CD4-positive, alpha-beta memory T cell (primary cell): ENCODE measurements at places on chromosomes 1 and 21. TPM values are rescaled to one million over a fixed set of nuclear protein-coding genes. Genes with fewer than 3 reads are reported as not detected.

- H3K27me3 ChIP-seq: no peaks in the 10 kb centered on the region
- no peak overlapping the region for H3K4me3 ChIP-seq
- DNase-seq: no peak
Observed at GRCh38 chr1:55712148-55712547, 497.0 kb upstream of the USP24 start.

DNA sequence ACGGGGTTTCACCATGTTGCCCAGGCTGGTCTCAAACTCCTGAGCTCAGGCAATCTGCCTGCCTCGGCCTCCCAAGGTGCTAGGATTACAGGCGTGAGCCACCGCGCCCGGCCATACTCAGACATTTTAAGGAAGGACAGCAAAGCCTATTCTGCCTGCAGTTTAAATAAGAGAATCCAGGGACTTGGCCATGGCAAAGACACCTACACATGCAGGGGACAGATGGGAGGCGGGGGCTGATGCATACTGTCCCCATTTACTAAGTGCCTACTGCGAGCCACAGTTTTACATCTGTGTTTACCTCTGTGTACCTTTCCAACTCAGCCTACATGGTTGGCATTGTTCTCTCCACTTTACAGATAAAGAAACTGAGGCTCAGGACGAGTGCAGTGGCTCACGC is 25.4 kb downstream of the LDLRAD2 start:
- no peak overlapping the region for H3K27ac ChIP-seq
- H3K27me3 ChIP-seq: no peaks in the 10 kb centered on the region
- no peak overlapping the region for H3K4me3 ChIP-seq
- DNase-seq: no peak
- H3K4me1 ChIP-seq: no peaks in the 10 kb centered on the region

GRCh38 chr1:97791251-97791650 is 129.6 kb downstream of the DPYD start:
- peaks cover 35% of the 10 kb centered on the region for H3K4me1 ChIP-seq
- no peaks in the 10 kb centered on the region for H3K27me3 ChIP-seq
- no peak for DNase-seq
- H3K27ac ChIP-seq: no peak overlapping the region

- no peak overlapping the region for H3K27ac ChIP-seq
- no peak for DNase-seq
- H3K4me1 ChIP-seq: no peaks in the 10 kb centered on the region
- no peaks in the 10 kb centered on the region for H3K36me3 ChIP-seq
Observed at GRCh38 chr1:206842854-206843253, 22.6 kb upstream of the IL20 start.

GRCh38 chr1:95583661-95584210 is 349.7 kb downstream of the RWDD3 start:
- H3K36me3 ChIP-seq: no peaks in the 10 kb centered on the region
- H3K4me1 ChIP-seq: no peaks in the 10 kb centered on the region
- no peak overlapping the region for H3K4me3 ChIP-seq

- no peak overlapping the region for H3K4me3 ChIP-seq
- H3K36me3 ChIP-seq: no peaks in the 10 kb centered on the region
- H3K4me1 ChIP-seq: peaks cover 90% of the 10 kb centered on the region
- no peak for DNase-seq
- H3K27me3 ChIP-seq: no peaks in the 10 kb centered on the region
Observed at GRCh38 chr1:24990779-24991641, 60.9 kb upstream of the RUNX3 start.

GRCh38 chr1:145717833-145718232 is 1.5 kb upstream of the CD160 start:
- H3K4me1 ChIP-seq: peaks cover 8% of the 10 kb centered on the region
- no peak overlapping the region for H3K27ac ChIP-seq
- no peaks in the 10 kb centered on the region for H3K27me3 ChIP-seq
- H3K36me3 ChIP-seq: no peaks in the 10 kb centered on the region
- H3K4me3 ChIP-seq: no peak overlapping the region

The PLA2G2C gene
- total RNA-seq: not detected

- H3K27ac ChIP-seq: no peak overlapping the region
- H3K4me3 ChIP-seq: no peak overlapping the region
- DNase-seq: no peak
- no peaks in the 10 kb centered on the region for H3K36me3 ChIP-seq
Observed at GRCh38 chr1:204285436-204286305, 71.9 kb upstream of the GOLT1A start.

DNA sequence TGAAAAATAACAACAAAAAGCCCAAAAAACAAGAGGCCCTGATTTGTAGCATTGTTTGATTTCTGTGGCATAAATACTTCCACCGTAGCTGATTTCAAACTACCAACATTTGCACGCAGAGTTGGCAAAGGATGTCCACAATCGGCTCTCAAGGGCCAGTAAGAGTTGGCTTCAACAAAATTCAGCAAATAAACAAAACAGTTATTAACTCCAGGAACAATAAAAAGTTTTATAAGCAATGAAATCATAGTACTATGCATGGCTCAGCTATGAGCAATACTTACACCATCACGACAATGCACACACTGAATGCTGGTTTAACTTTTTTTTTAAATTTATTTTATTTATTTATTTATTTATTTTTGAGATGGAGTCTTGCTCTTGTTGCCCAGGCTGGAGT is 8.7 kb upstream of the COX20 start:
- no peak for DNase-seq
- no peaks in the 10 kb centered on the region for H3K36me3 ChIP-seq
- H3K27ac ChIP-seq: no peak overlapping the region
- no peaks in the 10 kb centered on the region for H3K4me1 ChIP-seq
- H3K27me3 ChIP-seq: no peaks in the 10 kb centered on the region

The FAM78B gene
- 0.22 TPM for total RNA-seq
